ENCODE measurements at places on chromosomes 12 and 14.

DNA sequence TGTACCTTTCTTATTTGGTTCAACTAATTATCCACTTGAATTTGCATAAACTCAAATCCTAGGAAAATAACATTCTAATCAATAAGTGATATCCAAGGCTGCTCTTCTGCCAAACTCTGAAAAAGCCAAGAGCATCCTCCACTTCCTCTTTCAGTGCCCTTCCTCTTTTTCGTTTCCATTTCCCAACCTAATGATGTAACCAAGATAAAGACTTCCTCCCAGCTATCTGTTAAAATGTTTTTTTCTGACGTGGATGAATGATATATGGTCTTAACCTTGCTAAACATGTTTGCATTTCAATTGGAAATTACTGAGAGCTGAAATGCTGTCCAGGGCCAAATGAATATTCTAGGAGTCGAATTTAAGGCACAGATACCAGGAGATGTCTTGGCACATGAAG lies 459.5 kb upstream of the PDE3A start:
- no peak overlapping the region for H3K27ac ChIP-seq
- no peak for DNase-seq
- H3K36me3 ChIP-seq, result no peaks in the 10 kb centered on the region
- no peak overlapping the region for H3K4me3 ChIP-seq
- H3K4me1 ChIP-seq, result no peaks in the 10 kb centered on the region

- no peak overlapping the region for H3K27ac ChIP-seq
- no peaks in the 10 kb centered on the region for H3K36me3 ChIP-seq
- peak; percentile 10 for DNase-seq
- H3K27me3 ChIP-seq, result no peaks in the 10 kb centered on the region
Measured at GRCh38 chr12:59548930-59549329, 46.9 kb upstream of the SLC16A7 start.

DNA sequence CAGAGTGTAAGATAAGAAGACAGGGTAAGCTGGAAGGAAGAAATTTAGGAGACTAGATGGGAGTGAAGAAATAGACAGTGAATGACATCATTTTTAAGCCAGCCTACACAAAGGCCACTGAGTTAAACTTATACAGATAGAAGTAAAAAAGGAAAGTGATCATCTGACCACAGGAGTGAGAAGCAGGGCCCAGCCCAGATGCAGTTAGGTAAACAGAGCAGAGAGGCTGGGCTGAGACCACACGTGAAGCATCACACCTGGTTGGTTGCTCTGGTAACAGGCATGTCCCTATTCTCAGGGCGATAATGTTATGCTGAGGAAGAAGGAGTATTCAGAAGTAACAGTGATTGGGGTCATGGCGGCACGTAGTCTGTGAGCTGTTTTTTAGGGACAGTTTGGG lies 1079.4 kb downstream of the AACS start:
- no peak for DNase-seq
- no peak overlapping the region for H3K4me3 ChIP-seq
- no peak overlapping the region for H3K27ac ChIP-seq
- no peaks in the 10 kb centered on the region for H3K27me3 ChIP-seq
- no peaks in the 10 kb centered on the region for H3K4me1 ChIP-seq
- no peaks in the 10 kb centered on the region for H3K36me3 ChIP-seq

DNA sequence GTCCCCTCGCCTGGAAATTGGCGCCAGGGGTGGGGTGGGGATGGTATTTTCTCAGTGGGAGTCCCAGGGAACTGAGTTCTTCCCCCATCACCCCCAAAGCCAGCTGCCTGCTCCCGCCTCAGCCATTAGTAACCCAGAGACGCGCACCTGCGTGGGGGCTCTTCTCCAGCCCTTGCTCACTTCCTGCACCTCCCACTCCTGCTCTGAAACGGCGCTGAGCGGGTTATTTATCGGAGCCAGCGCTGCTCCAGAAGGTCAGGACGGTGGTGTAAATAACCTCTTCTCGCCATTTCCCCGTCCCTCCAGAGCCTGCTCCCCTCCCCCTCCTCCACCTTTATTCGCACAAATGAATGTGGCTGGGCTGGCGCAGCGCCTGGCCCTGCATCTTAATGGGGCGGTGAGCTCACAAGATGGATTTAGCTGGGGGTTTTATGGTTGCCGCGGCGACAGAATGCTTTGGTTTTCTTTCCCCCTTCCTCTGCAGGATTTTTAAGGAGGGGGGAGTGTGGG lies 12.2 kb downstream of the GPR84 start:
- DNase-seq, result no peak
- no peaks in the 10 kb centered on the region for H3K4me1 ChIP-seq
- no peak overlapping the region for H3K27ac ChIP-seq
- H3K4me3 ChIP-seq, result no peak overlapping the region

- no peaks in the 10 kb centered on the region for H3K4me1 ChIP-seq
- no peaks in the 10 kb centered on the region for H3K27me3 ChIP-seq
- no peak overlapping the region for H3K27ac ChIP-seq
- DNase-seq, result no peak
Measured at GRCh38 chr14:24908592-24909236, 141.2 kb downstream of the STXBP6 start.

DNA sequence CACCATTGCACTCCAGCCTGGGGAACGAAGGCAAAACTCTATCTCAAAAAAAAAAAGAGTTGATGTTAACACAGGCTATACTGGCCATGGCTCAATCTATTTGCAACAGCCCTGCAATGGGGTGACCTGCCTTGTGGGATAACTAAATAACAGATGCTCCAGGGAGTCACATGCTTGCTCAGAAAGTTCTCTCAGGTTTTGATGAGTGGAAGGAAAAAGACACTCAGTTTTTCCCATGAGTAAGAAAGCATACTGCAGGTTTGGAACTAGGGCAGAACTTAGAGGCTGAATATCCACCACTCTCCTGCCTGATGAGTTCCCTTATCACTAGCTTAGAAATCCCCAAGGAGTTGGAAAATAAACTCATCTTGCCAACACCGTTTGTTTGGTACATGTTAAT lies 16.9 kb downstream of the WSB2 start:
- H3K4me3 ChIP-seq, result no peak overlapping the region
- no peak for DNase-seq
- no peaks in the 10 kb centered on the region for H3K4me1 ChIP-seq
- no peaks in the 10 kb centered on the region for H3K27me3 ChIP-seq

DNA sequence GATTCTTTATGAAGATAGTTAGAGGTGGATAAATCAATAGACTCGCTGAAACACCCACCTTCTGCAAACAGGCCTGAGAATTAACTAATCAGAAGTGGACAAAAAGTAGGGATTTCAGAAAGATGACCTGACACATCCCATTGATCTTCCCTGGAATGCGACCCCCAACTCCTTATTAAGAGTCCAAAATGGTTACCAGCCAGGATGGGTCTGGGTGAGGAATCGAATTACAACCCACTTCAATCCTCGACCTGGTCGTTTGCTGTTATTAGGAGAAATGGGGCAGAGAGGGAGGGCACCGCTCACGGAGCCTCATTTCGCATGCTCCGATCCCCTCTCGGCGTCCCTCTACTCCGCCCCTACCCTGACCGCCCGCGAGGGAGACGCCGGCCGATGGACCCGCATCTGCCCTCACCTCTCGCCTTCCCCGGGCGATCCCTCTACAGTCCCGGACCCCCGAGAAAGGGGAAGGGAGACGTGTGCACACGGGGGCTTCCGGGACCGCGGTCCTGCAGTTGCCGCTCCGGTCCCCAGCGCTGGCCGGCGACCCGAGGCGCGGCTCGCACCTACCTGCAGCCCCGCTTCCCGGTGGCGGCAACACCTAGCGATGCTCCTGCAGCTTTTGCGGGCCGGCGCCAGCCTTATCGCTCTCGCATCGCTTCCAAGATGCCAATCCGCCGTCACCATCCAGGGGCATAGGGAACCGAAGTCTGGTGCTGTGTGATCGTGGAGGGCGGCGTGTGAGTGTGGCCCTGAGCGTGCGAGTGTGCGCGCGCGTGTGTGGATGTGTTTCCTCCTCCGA lies 69.3 kb upstream of the USP15 start:
- H3K27me3 ChIP-seq, result no peaks in the 10 kb centered on the region
- H3K36me3 ChIP-seq, result no peaks in the 10 kb centered on the region
- DNase-seq, result no peak
- no peak overlapping the region for H3K27ac ChIP-seq
- no peak overlapping the region for H3K4me3 ChIP-seq
- peaks cover 20% of the 10 kb centered on the region for H3K4me1 ChIP-seq

- H3K27ac ChIP-seq, result no peak overlapping the region
- H3K4me3 ChIP-seq, result no peak overlapping the region
- H3K36me3 ChIP-seq, result no peaks in the 10 kb centered on the region
Measured at GRCh38 chr14:23621204-23621931, 14.8 kb upstream of the DHRS2 start.

DNA sequence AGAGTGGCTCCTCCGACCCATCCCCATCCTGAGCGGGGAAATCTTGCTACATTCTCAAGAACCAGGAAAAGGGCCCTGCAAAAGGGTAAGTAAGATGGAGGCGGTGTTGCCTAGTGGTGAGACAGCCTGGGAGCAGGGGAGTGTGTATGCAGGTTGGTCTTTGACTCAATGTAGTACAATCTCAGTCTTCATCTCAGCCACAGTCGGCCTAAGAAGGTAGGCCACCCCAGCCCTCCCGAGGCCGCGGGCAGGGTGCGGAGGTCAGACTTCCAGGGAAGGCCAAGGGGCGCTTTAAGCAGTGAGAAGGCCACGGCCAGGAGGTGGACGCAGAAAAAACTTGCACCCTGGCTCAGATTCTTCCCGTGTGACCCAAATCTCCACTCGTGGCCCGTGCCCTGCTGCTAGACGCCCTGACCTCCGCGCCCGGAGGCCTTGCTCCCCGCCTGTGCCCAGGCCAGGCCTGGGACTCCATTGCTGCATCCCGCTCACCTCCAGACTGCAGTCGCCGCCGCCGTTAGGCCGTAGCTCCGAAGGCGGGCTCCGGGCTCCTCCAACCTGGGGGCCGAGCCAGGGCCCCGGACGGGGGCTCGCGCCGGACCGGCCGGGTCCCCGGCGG lies 435 bp downstream of the FOXM1 start:
- peaks cover 15% of the 10 kb centered on the region for H3K4me1 ChIP-seq
- H3K27ac ChIP-seq, result no peak overlapping the region
- no peaks in the 10 kb centered on the region for H3K27me3 ChIP-seq
- peaks cover 27% of the 10 kb centered on the region for H3K36me3 ChIP-seq
- H3K4me3 ChIP-seq, result peak overlapping the region; percentile 71
- DNase-seq, result no peak

GRCh38 chr12:31749024-31749704 lies 20.3 kb upstream of the AMN1 start:
- H3K4me3 ChIP-seq, result peak overlapping the region; percentile 5
- no peaks in the 10 kb centered on the region for H3K36me3 ChIP-seq
- H3K4me1 ChIP-seq, result peaks cover 29% of the 10 kb centered on the region

DNA sequence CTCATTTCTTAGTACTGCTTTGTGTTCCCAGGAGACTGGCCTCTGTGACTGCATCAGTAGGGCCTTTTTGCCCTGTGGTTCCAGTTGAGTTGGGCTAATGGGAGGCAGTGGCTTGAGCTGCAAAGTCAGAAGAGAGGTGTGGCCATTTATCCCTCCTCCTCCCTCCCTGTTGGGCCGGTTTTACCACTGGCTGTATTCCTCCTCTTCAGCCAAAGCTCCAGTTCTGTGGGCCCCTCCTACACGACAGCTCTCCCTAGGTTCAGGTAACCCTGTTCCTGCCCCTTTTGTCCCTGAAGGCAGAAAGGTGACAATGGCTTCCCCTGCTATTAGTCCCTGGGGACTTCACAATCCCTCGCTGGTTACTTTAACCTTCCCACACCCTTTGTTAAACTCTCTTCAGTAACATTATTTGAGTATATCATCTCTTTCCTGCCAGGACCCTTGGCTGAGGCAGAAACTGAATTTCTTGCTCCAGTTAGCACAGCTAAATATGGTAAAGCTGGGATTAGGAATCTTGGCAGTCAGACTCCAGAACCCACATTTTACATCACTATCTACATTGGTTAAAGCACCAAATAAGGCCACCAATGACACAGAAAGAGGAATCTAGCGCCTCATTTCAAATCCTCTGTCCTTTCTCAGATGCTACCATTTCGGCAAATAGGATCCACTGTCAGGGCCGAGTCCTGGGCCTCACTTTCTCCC lies 121.9 kb upstream of the SLC35F4 start:
- peaks cover 41% of the 10 kb centered on the region for H3K27me3 ChIP-seq
- H3K36me3 ChIP-seq, result no peaks in the 10 kb centered on the region
- no peak overlapping the region for H3K27ac ChIP-seq
- no peaks in the 10 kb centered on the region for H3K4me1 ChIP-seq

GRCh38 chr14:52012635-52013034 lies 23.3 kb downstream of the RTRAF start:
- H3K4me1 ChIP-seq, result no peaks in the 10 kb centered on the region
- no peak for DNase-seq
- no peak overlapping the region for H3K4me3 ChIP-seq
- no peaks in the 10 kb centered on the region for H3K27me3 ChIP-seq
- H3K36me3 ChIP-seq, result peaks cover 22% of the 10 kb centered on the region

DNA sequence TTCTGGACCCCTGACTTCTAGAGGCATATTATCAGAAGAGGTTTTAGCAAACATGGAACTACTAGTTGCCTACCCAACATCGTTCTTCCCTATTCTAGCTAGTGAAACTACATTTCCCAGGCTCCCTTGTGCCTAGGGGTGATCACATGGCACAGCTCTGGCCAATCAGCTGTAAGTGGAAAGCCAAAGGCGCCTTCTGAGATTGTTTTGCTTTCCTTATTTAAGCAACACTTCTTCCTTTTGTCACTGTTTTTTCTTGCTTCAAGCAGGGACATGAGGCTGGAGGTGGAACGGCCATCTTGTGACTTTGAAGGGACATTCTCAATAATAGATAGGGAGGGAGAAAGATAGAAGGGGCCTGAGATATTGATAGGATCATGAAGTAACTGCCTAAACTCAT lies 136.7 kb downstream of the ZNF664 start:
- no peak for DNase-seq
- H3K27me3 ChIP-seq, result peaks cover 39% of the 10 kb centered on the region
- no peak overlapping the region for H3K27ac ChIP-seq
- H3K4me3 ChIP-seq, result no peak overlapping the region
- no peaks in the 10 kb centered on the region for H3K4me1 ChIP-seq
- no peaks in the 10 kb centered on the region for H3K36me3 ChIP-seq

- H3K4me1 ChIP-seq, result no peaks in the 10 kb centered on the region
- DNase-seq, result no peak
- no peak overlapping the region for H3K4me3 ChIP-seq
- no peaks in the 10 kb centered on the region for H3K27me3 ChIP-seq
- no peaks in the 10 kb centered on the region for H3K36me3 ChIP-seq
- no peak overlapping the region for H3K27ac ChIP-seq
Measured at GRCh38 chr12:66397574-66398290, 95.4 kb downstream of the HELB start.

GRCh38 chr14:85027681-85028370 lies 502.1 kb upstream of the FLRT2 start:
- no peaks in the 10 kb centered on the region for H3K4me1 ChIP-seq
- H3K36me3 ChIP-seq, result no peaks in the 10 kb centered on the region
- H3K4me3 ChIP-seq, result no peak overlapping the region

DNA sequence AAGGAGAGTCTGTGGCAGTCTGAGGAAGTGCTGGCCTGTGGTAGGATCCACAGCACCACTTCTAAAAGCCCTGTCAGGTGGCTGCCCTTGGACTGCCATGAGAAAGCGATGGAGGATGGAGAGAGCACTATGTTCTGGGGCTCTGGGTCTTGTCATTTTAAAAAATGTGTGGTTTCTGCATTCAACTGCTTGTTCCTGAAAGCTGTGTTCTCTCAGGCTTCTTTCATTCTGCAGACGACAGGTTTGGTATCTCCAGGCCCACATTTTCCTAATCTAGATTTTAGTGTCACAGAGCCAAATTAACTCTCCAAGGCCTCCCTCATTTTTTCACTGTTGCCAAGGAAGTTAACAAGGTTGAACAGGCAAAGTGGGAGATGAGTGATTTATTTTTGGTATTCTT lies 10.5 kb downstream of the OVCH1 start:
- no peaks in the 10 kb centered on the region for H3K27me3 ChIP-seq
- H3K36me3 ChIP-seq, result no peaks in the 10 kb centered on the region
- H3K4me3 ChIP-seq, result no peak overlapping the region
- no peak overlapping the region for H3K27ac ChIP-seq
- no peaks in the 10 kb centered on the region for H3K4me1 ChIP-seq
- DNase-seq, result no peak

- no peaks in the 10 kb centered on the region for H3K27me3 ChIP-seq
- H3K4me3 ChIP-seq, result peak overlapping the region; percentile 76
- no peak overlapping the region for H3K27ac ChIP-seq
- H3K36me3 ChIP-seq, result 0 out of 2 replicates have a peak, but pooled peaks cover 7% of the 10 kb centered on the region
Measured at GRCh38 chr12:123973552-123974341, 732 bp downstream of the ZNF664 start.

All from PC-9 (cell line).